DMS 273 treated with DMSO at 0.1 percent for 48 hours (cell line): ENCODE measurements at places on chromosomes 16 and 17.

DNA sequence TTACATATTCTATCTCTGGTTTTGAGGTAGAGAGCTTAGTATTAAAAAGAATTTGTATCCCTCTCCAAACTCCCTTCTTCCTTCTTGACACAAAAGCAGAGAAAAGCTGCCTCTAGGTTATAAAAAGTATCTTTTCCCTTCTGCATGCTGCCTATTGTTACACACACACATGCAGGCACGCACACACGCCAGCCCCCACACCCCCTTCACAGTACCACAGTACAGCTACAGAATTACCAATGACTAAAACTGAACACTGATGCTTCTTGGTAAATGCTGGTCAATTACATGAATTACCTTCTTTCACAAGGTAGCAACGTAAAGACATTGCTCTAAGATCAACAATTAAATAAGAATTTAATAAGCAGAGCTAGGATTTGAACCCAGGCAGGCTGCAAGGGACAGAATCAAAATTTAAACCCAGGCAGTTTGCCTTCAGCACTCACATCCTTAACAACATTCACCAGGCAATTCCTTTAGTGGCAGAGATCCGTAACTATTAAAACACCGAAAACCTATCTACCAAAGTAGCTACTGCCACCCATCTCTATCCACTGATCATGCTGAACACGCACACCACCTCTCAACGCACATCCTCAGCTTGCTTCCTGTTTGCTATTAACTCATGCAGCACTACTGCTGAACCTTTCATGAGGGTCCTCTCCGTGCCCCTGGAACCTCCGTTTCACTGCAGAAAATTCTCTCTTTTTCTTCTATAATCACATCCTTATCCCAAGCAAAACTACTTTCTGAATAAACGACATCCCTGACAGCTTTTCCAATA lies 37.8 kb downstream of the YWHAE start:
- DNase-seq, result no peak

- DNase-seq, result peak; percentile 8
These were observed 479 bp downstream of the ITGA3 start for GRCh38 chr17:50056217-50056960.

DNA sequence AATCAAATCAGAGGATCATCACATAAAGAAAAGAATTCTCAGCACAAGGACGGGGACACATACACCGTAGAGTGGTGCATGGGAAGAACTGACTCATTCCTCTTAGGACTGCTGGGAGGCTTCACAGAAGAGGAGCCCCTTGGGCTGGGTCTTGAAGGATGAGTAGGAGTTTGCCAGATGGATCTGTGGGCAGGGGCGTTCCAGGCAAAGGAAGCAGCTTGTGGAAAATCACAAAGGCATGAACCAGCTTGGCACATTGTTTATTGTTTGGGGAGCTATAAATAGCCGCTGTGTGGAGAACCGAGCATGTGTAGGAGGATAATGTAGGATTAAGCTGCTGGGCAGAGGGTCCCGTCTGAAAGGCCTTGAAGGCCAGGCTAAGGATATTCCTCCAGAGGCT lies 5.1 kb upstream of the SLC16A11 start:
- DNase-seq, result no peak

- DNase-seq, result no peak
These were observed 12.4 kb upstream of the TCAP start for GRCh38 chr17:39652587-39653315.

DNA sequence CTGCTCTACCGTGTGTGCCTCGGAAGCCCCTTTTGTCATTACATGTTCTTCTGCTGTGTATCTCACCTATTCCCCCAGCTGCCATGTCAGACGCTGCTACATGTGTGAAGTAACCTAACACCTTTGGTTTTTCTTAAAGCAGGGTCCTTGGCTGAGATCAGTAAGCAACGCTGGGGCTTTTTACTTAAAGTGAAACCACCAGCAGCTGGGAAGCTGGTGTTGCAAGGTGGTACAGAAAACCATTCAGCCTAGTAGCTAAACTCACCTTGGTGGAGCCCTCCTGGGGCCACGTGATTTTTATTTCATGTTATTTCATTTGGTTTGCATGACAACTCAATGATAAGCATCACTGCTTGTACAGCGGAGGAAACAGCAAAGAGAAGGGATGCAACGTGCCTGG lies 62.6 kb downstream of the PLCG2 start:
- DNase-seq, result no peak

DNA sequence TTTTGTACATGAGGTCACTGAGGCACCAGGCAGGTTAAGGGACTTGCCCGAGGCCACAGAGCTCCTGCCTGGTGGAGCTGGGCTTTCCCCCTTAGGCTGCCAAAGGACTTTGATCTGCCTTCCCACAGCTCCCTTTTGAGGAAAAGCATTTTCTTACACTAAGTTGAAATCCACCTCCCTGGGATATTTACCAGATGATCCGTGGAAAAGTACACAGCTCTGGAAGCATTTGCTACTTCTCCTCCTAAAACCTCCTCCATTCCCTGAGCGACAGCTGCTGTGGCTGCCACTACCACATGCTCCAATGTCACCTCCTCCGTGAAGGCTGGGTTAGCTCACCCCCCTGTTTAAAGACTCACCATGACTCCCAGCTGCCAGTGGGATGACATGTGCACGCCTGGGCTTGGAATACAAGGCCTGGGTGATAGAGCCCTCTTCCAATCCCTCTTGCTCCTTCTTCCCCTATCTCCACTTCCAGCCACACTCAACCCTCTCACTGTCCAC lies 1.2 kb upstream of the MPRIP start:
- peak; percentile 54 for DNase-seq

GRCh38 chr16:24524855-24525677 lies 14.3 kb upstream of the RBBP6 start:
- no peak for DNase-seq

- no peak for DNase-seq
These were observed 105.3 kb downstream of the SPECC1 start for GRCh38 chr17:20114466-20114865.

DNA sequence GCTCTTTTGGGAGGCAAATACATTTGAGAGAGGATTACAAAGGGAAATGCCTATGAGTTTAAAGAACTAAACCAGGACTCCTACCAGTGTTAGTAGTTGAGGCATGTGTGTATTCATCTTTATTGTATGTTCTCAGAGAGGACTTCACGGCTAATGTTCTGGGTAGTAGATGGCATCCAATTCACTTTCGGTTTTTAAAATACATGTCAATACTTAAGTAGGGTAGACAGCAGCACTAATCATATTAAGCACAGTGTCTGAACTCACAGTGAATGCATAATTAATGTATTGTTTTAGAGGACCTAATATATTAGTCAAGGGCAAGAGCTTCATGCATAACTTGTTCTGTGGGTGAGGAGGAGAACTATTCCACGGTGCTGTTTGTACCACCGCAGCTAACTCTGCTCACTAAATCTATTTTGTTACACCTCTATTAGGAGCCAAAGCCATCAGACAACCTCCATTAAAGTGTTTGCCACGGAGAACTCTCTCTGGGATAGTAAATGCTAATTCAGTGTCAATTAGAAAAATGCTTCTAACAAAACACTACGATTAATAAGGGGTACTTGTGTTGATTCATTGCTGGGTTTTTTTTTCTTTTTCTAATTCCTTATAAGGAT lies 56.3 kb downstream of the COX10 start:
- DNase-seq, result no peak

- no peak for DNase-seq
These were observed 34.9 kb upstream of the RBFOX3 start for GRCh38 chr17:79645777-79646088.

- peak; percentile 15 for DNase-seq
These were observed 981 bp upstream of the UNC13D start for GRCh38 chr17:75845058-75845711.
